ENCODE measurements at places on chromosomes 1 and 21. TPM values are rescaled to one million over a fixed set of nuclear protein-coding genes. Genes with fewer than 3 reads are reported as not detected.

- DNase-seq, result no peak
Measured at GRCh38 chr1:153730468-153730988, 2.7 kb downstream of the INTS3 start.

- no peak for DNase-seq
Measured at GRCh38 chr21:41667136-41667535, 99.7 kb downstream of the RIPK4 start.

DNA sequence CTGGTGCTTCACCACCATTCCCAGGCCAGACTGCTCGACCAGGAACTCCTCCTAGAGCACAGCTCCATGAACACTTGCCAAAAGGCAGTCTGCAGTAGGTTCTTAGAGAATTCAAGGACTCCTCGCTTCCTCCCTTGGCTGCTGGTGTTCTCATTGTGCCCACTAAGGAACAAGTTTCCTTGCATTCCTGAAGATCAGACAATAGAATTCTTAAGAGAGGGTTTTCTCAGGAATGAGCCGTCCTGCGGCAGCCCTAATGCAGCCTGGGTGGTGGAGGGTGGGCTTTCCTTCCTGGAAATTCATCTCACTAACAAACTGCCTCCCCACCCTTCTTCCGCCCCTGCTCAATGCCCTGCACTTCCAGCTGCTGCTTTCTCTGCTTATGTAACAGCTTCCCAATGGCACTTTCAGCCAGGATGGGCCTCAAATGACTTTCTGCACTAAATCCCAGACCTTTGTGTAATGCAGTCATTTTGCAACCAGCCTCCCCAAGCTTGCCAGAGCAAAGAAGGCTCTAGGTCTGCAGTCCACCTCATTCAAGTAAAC, 287.9 kb downstream of the PLPP3 start:
- no peak for DNase-seq

GRCh38 chr1:189027512-189027911, 1450.2 kb downstream of the BRINP3 start:
- no peak for DNase-seq

DNA sequence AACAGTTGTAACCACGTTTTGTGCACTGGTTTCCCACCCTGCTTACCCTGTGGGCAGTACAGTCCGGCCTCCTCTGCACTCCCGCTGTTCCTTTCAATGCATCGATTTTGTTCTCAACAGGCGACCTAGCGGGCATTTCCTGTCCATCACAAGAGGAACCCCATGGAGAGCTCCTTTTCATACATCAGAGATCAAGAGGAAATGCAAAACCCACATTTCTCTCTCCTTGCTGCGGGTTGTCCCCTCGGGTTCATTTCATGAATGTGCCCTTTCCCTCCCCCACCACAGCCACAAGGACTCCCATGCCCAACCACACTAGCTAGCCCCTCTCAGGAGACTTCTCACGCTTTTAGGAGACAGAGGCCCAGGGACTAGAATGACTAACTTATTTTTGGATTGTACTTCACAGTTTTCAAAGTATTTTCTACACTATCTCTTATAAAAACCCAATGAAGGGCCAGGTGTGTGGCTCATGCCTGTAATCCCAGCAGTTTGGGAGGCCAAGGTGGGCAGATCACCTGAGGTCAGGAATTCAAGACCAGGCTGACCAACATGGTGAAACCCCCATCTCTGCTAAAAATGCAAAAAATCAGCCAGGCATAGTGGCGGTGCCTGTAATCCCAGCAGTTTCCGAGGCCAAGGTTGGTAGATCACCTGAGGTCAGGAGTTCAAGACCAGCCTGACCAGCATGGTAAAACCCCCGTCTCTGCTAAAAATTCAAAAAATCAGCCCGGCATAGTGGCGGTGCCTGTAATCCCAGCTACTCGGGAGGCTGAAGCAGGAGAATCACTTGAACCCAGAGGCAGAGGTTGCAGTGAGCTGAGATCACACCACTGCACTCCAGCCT, 18.4 kb downstream of the ATP1A4 start:
- DNase-seq, result no peak

- no peak for DNase-seq
Measured at GRCh38 chr21:26162081-26162480, 8.5 kb downstream of the APP start.

DNA sequence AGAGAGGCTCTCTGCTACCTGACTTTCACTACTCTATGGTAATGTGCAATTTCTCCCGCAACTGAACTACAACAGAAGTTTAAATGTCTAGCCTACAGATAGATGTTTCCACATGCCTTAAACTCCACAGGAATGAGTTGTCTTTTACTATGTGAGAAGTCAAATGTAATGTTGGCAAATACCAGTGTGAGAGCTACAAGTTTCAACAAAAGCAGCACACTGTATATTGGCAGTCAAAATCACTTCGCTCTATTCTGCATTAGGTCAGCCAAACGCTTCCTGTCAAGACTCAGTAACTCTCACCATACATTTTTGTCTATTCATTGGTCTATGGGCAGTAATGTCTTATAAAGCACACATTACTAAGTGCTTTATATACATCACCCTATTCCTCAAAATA, 41.9 kb downstream of the LUZP1 start:
- no peak for DNase-seq

- peak; percentile 75 for DNase-seq
Measured at GRCh38 chr1:233295237-233295974, at the start of gene PCNX2. TSS of gene PCNX2 (minus strand) at chr1:233295725. CDS start at chr1:233295478, 247 bp downstream.

- no peak for DNase-seq
Measured at GRCh38 chr1:115678141-115678540, 36.4 kb downstream of the VANGL1 start.

DNA sequence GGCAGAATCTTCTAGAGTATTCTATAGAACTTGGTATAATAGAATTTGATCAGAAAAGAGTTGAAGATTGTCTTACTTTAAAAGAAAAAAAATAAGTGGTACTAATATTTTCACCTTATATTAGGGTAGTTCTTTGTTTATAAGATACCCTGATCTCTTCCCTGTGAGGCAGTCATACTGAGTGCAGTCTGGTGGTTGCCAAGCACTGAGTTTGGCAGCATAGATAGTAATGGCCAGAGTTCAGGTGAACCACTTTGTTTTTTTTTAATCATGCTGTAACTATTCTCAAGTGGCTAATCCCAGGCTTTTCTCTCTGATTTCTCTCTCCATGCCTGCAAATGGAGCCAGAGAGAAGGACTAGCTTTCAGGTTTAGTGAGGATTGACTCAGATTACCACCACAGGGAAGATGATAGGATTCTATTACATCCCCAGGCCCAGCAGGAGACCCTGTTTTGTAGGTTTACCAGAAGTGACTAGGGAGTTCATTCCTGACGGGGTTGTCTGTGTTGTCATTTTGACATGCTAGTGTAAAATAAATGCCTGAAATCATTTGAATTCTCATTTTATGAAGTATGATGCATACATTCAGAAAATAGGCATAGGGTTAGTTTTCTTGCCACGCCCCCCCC, 16.7 kb downstream of the KDM1A start:
- no peak for DNase-seq

DNA sequence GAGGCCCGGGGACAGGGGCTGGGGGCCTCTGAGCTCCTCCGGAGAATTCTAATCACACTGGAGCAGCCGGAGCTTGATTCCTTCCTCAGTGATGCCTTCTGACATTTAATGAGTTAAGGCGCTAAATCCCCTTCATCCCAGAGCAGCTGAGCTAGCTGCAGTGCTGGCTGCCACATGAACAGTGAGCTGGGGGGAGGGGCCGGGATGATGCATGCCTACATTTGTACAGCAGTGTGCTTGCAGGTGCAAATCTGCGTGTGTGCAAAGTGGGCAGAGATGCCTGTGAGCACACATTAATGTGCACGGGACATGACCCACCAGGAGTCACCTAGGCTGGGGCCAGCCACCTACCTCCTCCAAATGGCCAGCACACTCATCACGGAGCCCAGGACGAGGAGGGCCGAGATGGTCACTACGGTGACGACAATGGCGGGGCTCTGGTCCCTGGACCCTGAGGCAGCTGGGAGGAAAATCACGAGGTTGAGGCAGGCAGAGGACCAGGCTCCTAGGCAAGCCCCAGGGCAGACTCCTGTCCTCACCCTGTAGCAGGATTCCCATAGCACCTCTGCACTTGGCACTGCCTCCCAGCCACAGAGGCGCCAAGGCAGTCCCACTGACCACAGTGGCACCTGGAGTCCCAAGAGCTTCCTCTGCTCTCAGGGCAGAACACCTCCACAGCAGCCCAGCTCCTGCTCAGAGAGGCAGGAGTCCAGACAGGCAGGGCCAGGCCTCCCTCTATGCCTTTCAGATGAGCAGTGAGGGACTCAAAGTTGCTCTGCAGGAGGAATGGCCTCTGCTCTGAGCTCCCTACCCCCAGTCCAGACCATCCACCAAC, 34.7 kb downstream of the CDCA8 start:
- no peak for DNase-seq

- DNase-seq, result no peak
Measured at GRCh38 chr1:116569776-116570357, 959 bp downstream of the CD58 start.

DNA sequence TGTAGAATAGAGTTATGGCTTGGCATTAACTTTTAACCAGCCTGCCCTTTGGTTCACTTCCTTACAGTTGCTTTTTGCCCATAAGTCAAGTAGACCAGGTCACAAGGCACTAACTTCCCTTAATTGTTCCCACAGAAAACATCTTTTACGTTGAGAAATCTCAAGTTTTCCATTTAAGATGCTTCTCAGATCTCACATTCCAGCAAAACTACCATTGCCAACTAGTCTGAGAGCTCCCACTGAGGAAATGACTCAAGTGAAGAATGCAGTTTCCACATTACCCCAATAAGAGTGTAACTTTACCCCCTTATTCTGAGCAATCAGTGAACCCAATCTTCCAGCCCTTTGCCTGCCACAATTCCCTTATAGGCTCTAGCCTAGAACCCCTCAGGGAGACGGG, 502.2 kb upstream of the OLFM3 start:
- DNase-seq, result no peak

DNA sequence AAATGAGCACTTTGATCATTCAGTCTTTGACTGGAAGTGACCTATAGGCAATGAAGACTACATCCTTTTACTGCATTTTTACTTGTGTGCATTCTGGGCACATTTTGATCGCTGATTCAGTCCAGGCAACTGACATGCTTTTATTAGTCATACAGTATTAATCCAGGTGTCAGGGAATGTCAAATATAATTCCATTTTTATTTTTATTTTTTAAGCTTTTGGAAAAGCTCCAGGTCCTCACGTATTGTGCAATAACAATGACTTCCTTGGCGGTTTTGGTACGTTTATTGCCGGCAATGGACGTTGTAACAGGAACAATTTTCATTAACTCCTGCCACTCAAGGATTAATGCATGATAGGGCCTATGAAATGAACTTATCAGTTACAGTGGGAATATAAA, 302.6 kb upstream of the PTBP2 start:
- DNase-seq, result no peak

GRCh38 chr21:42079939-42080787, 9.0 kb downstream of the UMODL1 start:
- DNase-seq, result no peak

DNA sequence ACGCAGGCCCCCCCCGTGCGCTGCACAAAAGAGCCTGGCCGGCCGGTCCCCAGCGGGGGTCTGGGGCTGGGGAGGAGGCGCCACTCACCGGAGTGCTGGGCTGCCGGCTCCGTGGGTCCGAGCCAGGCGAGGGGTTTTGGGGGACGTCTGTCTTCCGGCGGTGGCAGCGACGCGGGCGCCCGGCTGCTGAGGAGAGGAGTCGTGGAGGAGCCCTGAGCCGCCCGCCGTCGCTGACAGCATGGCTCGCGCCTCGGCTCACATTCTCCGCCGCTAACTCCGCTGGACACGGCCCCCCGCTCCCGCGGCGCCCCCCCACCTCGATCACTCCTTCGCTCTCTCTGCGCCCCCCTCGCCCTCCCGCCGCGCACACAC, 649 bp downstream of the AHDC1 start:
- peak; percentile 64 for DNase-seq

GRCh38 chr1:79224537-79224936, 218.0 kb upstream of the ADGRL4 start:
- no peak for DNase-seq

DNA sequence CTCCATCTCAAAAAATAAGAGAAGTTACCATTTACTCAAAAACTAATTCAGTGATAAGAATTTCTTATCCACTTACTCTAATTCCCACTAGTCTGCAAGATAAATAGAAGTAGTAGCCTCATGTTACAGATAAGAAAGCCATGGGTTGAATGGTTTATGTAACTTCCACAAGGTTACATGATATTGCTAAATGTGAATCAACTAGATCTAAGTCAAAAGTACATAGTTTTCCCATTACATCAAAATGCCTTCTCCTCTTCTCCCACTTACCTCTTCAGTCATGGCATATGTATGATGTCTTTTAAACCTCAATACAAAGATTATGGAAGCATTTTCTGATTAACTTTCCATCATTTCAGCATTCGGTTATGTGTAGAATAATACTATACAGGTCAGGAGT, 108.5 kb downstream of the ASH1L start:
- no peak for DNase-seq

DNA sequence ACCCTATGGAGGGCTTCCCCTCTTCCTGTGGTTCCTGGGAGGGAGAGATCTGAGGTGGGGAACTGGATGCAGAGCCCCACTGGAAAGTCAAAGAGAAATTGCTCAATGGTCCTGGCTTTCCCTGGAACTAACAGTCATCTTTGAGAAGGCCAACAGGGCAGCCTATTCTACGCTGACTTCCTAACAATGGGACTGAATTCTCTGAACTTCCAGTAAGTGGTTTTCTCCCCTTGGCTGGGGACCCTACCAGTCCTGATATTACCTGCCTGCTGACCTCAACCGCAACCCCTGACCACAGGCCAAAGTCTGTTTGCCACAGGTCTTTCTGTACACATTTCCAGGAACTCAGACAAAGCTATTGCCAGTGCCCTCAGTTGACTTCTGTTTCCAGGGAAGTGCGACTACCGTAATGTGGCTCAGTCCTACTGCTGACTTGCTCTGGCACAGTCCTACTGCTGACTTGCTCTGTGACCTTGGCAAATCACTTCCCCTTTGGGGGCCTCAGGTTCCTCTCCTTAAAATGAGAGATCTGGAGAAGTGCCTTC, 55.3 kb downstream of the C8B start:
- DNase-seq, result no peak

Gene CRP
- total RNA-seq, result not detected

Gene LRRIQ3
- 1.8 TPM for total RNA-seq

Gene GREM2
- total RNA-seq, result not detected

Gene PDZK1IP1
- total RNA-seq, result not detected

Gene RAB13
- 7.5 TPM for total RNA-seq

Gene SH2D5
- 0.14 TPM for total RNA-seq

Gene L1TD1
- total RNA-seq, result not detected

Gene TTC34
- total RNA-seq, result 2.8 TPM

Gene ATP1A4
- total RNA-seq, result not detected

Gene VPS72
- 86.9 TPM for total RNA-seq

Gene CYP4B1
- not detected for total RNA-seq

Gene F5
- total RNA-seq, result 1.3 TPM

Gene IL10
- not detected for total RNA-seq

Gene LIN28A
- total RNA-seq, result not detected

Gene SLC35F3
- 36.4 TPM for total RNA-seq
